ENCODE measurements at places on chromosomes 2 and 18.
A peak's percentile ranks its signal among the peaks of the same experiment; 100 is the strongest.

DNA sequence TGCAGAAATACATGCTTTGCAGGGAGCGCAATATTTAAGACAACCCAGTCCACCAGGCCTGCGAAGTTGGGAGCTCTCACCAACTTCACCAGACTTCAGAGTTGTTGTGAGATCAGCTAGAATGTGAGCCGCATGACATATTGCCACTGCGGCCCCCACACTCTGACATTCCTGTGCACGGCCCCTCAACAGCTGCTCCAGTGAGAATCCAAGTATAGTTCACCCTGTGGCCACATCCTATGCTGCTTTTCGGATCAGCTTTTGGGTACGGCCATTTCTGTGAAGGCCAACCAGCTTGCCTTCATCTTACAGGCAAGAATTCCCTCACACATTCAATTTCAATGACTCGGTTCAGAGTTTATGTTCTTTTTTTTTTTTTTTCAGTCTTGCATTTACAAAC is 177.8 kb downstream of the SOX11 start:
- DNase-seq, result no peak

GRCh38 chr2:120227111-120227991 is 4.2 kb upstream of the TMEM185B start:
- DNase-seq, result no peak

- DNase-seq, result no peak
Measured at GRCh38 chr2:108982259-108982679, 6.8 kb downstream of the EDAR start.

GRCh38 chr18:74745633-74746403 is 148.1 kb downstream of the ZNF407 start:
- no peak for DNase-seq

- DNase-seq, result no peak
Measured at GRCh38 chr2:146444987-146445386, 1399.8 kb upstream of the ACVR2A start.

DNA sequence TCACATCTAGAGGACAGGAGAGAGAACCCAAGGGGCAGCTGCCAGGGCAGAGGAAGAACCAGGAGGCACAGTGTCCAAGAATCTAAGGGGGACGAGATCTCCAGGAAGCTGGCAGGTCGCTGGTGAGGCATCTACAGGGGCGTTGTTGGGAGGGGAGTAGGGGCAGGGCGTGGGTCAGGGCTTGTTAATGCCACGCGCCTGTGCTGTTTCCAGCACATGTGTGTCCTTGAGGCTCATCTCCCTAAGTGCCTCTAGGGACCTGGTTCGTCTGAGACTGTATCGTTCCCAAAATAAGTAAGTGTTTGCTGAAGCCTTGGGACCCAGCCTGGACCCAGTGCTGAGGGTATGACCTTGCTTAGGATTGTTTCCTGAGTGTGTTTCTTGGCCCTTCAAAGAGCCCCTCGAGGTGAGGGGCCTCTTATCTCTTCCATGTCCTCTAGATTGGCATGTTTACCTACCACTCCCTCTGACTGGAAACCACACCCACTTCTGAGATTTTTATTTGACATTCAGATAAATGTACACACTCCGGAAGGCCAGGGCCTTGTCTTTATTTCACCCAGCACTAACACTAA is 22.2 kb downstream of the HK2 start:
- no peak for DNase-seq

GRCh38 chr2:239369631-239370161 is 31.1 kb downstream of the HDAC4 start:
- peak; percentile 69 for DNase-seq
